ENCODE measurements at places on chromosomes 12 and 14. TPM values are rescaled to one million over a fixed set of nuclear protein-coding genes. Genes with fewer than 3 reads are reported as not detected.

GRCh38 chr14:104111301-104112112 lies 26.0 kb downstream of the ASPG start:
- no peak overlapping the region for H3K27ac ChIP-seq
- H3K4me1 ChIP-seq = no peaks in the 10 kb centered on the region
- no peak overlapping the region for H3K4me3 ChIP-seq

GRCh38 chr12:77979597-77980250 lies 149.0 kb downstream of the NAV3 start:
- no peak for DNase-seq
- no peaks in the 10 kb centered on the region for H3K27me3 ChIP-seq
- peak overlapping the region; percentile 19 for H3K27ac ChIP-seq

GRCh38 chr14:23436327-23437132 lies 1.1 kb upstream of the MYH7 start:
- no peaks in the 10 kb centered on the region for H3K4me1 ChIP-seq
- peak; percentile 42 for DNase-seq
- H3K36me3 ChIP-seq = no peaks in the 10 kb centered on the region
- H3K27me3 ChIP-seq = peaks cover 34% of the 10 kb centered on the region

- H3K27me3 ChIP-seq = no peaks in the 10 kb centered on the region
- H3K4me3 ChIP-seq = no peak overlapping the region
- peaks cover 5% of the 10 kb centered on the region for H3K4me1 ChIP-seq
- H3K36me3 ChIP-seq = no peaks in the 10 kb centered on the region
- peak overlapping the region; percentile 58 for H3K27ac ChIP-seq
These were observed 11.1 kb upstream of the SMAGP start for GRCh38 chr12:51281202-51281924.

GRCh38 chr14:92352158-92352985 lies 29.4 kb downstream of the SLC24A4 start:
- no peak overlapping the region for H3K4me3 ChIP-seq
- H3K4me1 ChIP-seq = no peaks in the 10 kb centered on the region
- H3K27me3 ChIP-seq = peaks cover 27% of the 10 kb centered on the region
- no peaks in the 10 kb centered on the region for H3K36me3 ChIP-seq

- peaks cover 10% of the 10 kb centered on the region for H3K27me3 ChIP-seq
- DNase-seq = no peak
- H3K4me3 ChIP-seq = no peak overlapping the region
- no peaks in the 10 kb centered on the region for H3K4me1 ChIP-seq
- no peak overlapping the region for H3K27ac ChIP-seq
- no peaks in the 10 kb centered on the region for H3K36me3 ChIP-seq
These were observed 68.4 kb downstream of the SYT1 start for GRCh38 chr12:78933014-78933413.

DNA sequence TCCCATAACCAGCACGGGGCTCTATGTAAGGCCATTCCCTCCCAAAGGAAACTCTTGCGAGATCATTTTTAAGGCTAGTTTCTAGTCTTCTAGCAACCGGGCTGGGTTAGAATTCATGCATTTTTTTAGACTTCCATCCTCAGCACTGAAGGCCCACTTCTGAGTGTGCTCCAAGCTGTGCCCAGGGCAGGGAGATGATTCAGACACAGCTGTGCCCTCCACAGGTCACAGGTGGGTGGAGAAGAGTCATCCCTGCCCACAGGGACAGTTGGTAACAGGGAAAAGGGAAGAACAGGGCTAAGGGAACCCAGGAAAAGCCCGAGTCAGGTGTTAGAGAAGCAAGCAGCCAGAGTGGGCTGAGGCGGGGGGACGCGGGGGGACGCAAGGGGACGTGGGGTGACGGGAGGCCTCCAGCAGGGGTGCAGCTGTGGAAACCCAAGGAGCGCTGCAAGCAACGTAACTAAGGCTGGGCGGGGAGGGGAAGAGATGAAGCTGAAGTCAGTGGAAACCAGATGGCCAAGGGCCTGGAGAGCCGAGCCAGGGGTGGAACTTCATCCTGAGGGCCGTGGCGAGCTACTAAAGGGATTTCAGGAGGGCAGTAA lies 27.2 kb upstream of the PPP2R5C start:
- H3K36me3 ChIP-seq = no peaks in the 10 kb centered on the region
- peaks cover 8% of the 10 kb centered on the region for H3K4me1 ChIP-seq
- no peak for DNase-seq
- H3K27me3 ChIP-seq = peaks cover 7% of the 10 kb centered on the region
- no peak overlapping the region for H3K4me3 ChIP-seq
- H3K27ac ChIP-seq = no peak overlapping the region

DNA sequence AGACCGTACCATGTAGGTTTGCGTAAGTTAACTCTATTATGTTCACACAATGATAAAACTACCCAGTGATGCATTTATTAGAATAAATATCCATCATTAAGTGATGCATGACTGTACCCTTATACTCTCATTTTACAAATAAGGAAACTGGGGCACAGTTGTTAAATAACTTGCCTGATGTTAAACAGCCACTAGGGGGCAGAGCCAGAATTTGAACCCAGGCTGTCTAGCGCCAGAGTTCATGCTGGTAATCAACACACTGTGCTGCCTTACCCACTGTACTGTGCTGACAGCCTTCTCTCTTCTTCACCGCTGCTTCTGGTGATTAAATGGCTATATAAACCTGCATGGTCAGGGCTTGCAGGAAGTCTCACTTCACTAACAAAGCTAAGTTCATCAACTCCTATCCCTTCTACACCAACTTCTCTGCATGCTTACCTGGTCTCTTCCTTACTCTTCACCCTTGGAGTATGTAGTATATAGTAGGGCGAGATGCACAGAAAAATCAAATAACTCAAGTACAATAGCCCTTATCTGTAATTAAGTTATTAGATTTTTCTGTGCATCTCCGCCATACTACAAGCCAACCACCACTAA lies 43.6 kb upstream of the APPL2 start:
- no peak overlapping the region for H3K4me3 ChIP-seq
- no peaks in the 10 kb centered on the region for H3K27me3 ChIP-seq

GRCh38 chr14:94163796-94164195 lies 10.3 kb upstream of the PPP4R4 start:
- H3K4me1 ChIP-seq = peaks cover 8% of the 10 kb centered on the region
- H3K27ac ChIP-seq = no peak overlapping the region
- H3K27me3 ChIP-seq = peaks cover 60% of the 10 kb centered on the region
- no peak for DNase-seq
- no peaks in the 10 kb centered on the region for H3K36me3 ChIP-seq
- no peak overlapping the region for H3K4me3 ChIP-seq

DNA sequence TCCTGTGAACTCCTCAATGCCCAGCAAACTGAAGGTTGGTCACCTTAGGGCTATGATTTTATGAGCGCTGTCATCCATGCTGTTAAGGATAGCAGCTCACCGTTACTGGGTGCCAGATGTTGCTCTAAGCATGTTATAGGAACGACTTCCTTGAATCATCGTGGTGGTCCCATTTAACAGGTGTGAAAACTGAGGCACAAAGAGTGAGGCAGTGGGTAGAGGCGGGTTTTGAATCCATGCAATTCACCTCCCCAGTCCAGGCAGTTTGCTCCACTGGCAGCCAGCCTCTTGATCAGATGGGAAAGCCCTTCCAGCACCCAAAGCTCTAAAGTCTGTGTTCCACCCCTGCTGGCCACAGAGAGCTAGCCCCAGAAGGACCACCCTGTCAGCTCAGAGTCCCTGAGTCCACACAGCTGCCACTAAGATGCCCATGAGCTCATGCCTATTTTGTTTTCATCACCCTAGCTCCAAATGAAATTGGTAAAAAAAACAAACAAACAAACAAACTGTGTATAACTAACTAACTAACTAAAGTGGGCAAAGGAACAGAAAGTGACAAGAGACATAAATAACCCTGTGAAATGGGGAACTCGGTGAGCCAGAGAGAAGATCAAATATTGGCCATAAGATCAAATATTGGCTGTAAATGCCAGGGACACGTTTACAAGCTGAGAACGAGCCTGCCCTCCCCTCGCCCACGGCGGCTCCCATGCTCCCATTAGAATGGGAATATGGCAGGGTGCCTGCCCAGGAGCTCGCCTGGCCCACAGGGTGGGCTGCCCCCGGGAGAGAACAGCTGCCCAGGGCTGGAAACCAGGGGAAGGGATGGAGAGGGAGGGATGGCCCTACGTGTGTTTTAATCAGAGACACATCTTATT lies 72.3 kb upstream of the RFLNA start:
- H3K4me3 ChIP-seq = no peak overlapping the region
- H3K27me3 ChIP-seq = peaks cover 5% of the 10 kb centered on the region
- H3K27ac ChIP-seq = no peak overlapping the region
- H3K4me1 ChIP-seq = peaks cover 6% of the 10 kb centered on the region
- no peak for DNase-seq

- no peak for DNase-seq
- H3K27ac ChIP-seq = peak overlapping the region; percentile 68
- no peaks in the 10 kb centered on the region for H3K27me3 ChIP-seq
- H3K36me3 ChIP-seq = no peaks in the 10 kb centered on the region
- H3K4me1 ChIP-seq = peaks cover 40% of the 10 kb centered on the region
- no peak overlapping the region for H3K4me3 ChIP-seq
These were observed 15.5 kb downstream of the MANSC1 start for GRCh38 chr12:12334367-12335040.

DNA sequence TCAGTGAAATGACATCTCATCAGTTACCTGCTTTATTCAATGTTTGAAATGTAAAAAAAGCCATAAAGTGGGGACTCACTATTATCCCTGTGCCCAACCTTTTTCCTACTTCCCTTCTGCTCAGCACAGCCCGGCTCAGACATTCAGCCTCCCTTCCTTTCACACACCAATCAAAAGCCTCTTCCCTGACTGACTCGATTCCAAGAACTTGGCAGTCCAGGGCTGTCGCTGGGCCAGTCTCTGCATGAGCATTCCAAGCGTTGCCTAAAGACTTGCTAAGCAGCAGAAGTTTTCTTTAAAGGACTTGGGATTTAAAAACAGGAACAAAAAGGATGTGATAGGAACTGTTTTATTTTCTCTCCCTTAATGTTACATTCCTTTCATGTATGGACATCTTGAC lies 22.7 kb downstream of the ITPR2 start:
- H3K36me3 ChIP-seq = peaks cover 2% of the 10 kb centered on the region
- H3K27me3 ChIP-seq = no peaks in the 10 kb centered on the region
- peak overlapping the region; percentile 64 for H3K4me3 ChIP-seq
- H3K4me1 ChIP-seq = peaks cover 30% of the 10 kb centered on the region
- DNase-seq = no peak

DNA sequence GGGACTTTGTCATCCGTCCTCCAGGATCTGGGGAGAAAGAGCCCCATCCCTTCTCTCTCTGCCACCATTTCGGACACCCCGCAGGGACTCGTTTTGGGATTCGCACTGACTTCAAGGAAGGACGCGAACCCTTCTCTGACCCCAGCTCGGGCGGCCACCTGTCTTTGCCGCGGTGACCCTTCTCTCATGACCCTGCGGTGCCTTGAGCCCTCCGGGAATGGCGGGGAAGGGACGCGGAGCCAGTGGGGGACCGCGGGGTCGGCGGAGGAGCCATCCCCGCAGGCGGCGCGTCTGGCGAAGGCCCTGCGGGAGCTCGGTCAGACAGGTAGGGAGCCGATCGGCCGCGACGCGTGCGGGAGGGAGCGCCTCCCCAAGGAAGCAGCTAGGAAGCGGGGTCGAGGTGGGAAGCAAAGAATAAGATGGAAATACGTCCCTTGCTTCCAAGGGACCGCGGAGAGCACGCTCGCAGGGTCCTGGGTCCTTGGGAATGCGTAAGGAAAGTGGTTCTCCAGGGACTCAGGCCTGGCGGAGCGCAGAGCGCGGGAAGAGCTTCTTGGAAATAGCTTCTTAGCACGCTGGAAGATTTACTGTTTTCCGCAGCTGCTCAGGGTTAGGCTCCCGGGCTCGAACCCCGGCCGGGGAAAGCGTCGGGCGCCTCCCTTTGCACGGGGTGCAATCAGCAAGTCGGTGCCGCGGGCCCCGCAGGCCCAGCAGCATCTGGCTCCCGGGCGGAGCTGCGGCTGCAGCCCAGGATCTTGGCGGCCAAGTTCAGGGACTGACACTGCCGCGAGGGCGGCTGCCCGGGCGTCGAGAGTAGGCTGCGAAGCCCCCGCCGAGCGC lies 457 bp downstream of the SOCS2 start:
- peaks cover 17% of the 10 kb centered on the region for H3K4me1 ChIP-seq
- no peak overlapping the region for H3K27ac ChIP-seq
- DNase-seq = no peak
- H3K36me3 ChIP-seq = no peaks in the 10 kb centered on the region
- peaks cover 6% of the 10 kb centered on the region for H3K27me3 ChIP-seq

- H3K27me3 ChIP-seq = no peaks in the 10 kb centered on the region
- no peak for DNase-seq
- H3K4me1 ChIP-seq = peaks cover 42% of the 10 kb centered on the region
- peaks cover 43% of the 10 kb centered on the region for H3K36me3 ChIP-seq
- no peak overlapping the region for H3K4me3 ChIP-seq
These were observed 16.4 kb upstream of the SELPLG start for GRCh38 chr12:108650083-108650482.

GRCh38 chr12:99068993-99069747 lies 424.1 kb downstream of the APAF1 start:
- H3K27ac ChIP-seq = no peak overlapping the region
- H3K27me3 ChIP-seq = peaks cover 8% of the 10 kb centered on the region
- no peak for DNase-seq
- H3K36me3 ChIP-seq = no peaks in the 10 kb centered on the region
- no peaks in the 10 kb centered on the region for H3K4me1 ChIP-seq

DNA sequence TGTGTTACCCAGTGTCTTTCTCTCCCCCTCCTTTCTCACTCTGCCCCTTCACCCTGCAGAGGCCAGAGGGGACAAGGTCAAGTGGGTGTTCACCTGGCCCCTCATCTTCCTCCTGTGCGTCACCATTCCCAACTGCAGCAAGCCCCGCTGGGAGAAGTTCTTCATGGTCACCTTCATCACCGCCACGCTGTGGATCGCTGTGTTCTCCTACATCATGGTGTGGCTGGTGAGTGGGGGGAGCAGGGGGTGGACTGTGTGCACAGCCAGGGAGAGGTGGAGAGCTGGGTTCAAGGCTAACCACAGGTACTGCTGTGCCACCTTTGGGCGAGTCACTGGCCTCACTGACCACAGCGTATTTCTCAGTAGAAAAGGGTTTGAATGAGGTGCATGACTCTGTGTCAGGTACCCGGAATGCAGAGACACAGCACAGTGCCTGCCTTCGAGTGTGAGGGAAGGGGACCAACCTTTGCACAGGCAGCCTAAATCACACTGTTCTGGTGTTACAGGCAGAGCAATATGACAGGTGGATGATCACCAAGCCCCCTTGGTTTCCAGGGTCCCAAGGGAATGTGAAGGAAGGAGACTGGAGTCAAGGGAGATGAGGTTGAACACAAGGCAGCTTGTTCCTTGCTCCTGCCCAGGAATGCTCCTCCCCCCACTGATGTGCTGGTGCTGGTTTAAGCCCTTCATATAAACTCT lies 30.8 kb upstream of the RIN3 start:
- H3K4me3 ChIP-seq = no peak overlapping the region
- peaks cover 30% of the 10 kb centered on the region for H3K4me1 ChIP-seq
- no peak overlapping the region for H3K27ac ChIP-seq
- no peaks in the 10 kb centered on the region for H3K36me3 ChIP-seq
- no peaks in the 10 kb centered on the region for H3K27me3 ChIP-seq

- H3K4me1 ChIP-seq = peaks cover 10% of the 10 kb centered on the region
- H3K36me3 ChIP-seq = peaks cover 16% of the 10 kb centered on the region
- H3K27ac ChIP-seq = peak overlapping the region; percentile 28
- no peak for DNase-seq
- H3K27me3 ChIP-seq = no peaks in the 10 kb centered on the region
- H3K4me3 ChIP-seq = no peak overlapping the region
These were observed 80.6 kb downstream of the APAF1 start for GRCh38 chr12:98725476-98726247.

The VSIG10 gene
- 9.5 TPM for total RNA-seq

The BCL2L14 gene
- not detected for total RNA-seq

The MRPL51 gene
- 170 TPM for total RNA-seq

The CCNK gene
- 57.3 TPM for total RNA-seq

The PAH gene
- total RNA-seq = not detected

The SNAPC1 gene
- total RNA-seq = 9.9 TPM

The HOTAIR gene
- not detected for total RNA-seq

The ST8SIA1 gene
- 0.15 TPM for total RNA-seq

The ZFHX2 gene
- 5.9 TPM for total RNA-seq

The WNK1 gene
- 274 TPM for total RNA-seq

The PTHLH gene
- 1.8 TPM for total RNA-seq

The TNFRSF1A gene
- total RNA-seq = 128 TPM
